ENCODE measurements at places on chromosomes 13 and 19. TPM values are rescaled to one million over a fixed set of nuclear protein-coding genes. Genes with fewer than 3 reads are reported as not detected.

The RB1 gene
- total RNA-seq = 58.1 TPM

DNA sequence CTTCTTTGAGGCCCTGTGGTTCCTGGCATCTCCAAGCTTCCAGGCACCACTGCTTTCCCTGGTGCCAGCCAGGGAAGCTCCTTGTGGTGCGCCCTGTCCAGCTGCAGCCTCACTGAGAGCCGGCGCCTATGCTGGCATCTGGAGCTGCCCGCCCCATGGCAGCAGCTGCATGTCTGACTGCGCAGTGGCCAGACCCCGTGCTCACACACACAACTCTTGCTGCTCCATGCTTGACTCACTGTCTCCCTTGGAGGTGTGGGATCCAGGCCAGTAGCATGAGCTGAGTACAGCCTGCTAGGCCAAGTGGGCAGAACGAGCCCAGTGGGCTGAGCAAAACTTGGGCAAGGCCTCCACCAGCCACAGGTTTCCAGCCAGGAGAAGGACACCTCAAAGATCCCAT lies 11.5 kb upstream of the SUPT20H start:
- DNase-seq = peak; percentile 82

DNA sequence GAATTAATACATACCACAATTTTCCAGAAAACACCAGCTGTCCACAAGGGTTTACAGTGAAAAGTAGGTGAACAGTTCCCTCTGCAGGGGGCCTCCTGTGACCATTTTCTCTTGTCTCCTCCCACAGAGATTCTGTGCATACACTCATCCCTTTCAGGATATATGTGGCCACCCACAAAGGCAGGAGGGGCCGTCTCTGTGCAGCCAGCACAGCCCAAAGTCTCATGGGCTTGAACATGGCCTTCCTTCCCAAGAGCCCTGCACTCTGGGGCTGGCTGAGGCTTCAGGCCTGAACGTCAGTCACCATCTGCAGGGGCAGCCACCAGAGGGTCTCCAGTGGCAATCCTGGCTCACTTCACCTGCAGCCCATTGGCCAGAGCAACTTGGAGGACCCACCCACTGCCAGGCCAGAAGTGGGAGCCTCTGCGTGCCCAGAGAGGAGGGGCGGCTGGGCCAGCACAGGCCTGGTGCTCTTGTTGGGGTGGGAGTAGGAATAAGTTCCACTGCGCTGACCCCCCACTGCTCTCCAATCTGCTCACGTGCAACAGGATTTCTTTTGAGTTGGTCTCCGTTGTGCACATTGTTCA lies 25.1 kb downstream of the TMEM161A start:
- peak; percentile 29 for DNase-seq

DNA sequence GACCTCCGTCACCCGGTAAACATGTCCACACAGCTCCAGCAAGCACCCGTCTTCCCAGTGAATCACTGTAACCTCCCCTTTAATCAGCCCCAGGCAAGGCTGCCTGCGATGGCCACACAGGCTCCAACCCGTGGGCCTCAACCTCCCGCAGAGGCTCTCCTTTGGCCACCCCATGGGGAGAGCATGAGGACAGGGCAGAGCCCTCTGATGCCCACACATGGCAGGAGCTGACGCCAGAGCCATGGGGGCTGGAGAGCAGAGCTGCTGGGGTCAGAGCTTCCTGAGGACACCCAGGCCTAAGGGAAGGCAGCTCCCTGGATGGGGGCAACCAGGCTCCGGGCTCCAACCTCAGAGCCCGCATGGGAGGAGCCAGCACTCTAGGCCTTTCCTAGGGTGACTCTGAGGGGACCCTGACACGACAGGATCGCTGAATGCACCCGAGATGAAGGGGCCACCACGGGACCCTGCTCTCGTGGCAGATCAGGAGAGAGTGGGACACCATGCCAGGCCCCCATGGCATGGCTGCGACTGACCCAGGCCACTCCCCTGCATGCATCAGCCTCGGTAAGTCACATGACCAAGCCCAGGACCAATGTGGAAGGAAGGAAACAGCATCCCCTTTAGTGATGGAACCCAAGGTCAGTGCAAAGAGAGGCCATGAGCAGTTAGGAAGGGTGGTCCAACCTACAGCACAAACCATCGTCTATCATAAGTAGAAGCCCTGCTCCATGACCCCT lies 9.0 kb upstream of the CEACAM5 start:
- no peak for DNase-seq

GRCh38 chr13:60329221-60329923 lies 67.6 kb upstream of the TDRD3 start:
- peak; percentile 21 for DNase-seq

DNA sequence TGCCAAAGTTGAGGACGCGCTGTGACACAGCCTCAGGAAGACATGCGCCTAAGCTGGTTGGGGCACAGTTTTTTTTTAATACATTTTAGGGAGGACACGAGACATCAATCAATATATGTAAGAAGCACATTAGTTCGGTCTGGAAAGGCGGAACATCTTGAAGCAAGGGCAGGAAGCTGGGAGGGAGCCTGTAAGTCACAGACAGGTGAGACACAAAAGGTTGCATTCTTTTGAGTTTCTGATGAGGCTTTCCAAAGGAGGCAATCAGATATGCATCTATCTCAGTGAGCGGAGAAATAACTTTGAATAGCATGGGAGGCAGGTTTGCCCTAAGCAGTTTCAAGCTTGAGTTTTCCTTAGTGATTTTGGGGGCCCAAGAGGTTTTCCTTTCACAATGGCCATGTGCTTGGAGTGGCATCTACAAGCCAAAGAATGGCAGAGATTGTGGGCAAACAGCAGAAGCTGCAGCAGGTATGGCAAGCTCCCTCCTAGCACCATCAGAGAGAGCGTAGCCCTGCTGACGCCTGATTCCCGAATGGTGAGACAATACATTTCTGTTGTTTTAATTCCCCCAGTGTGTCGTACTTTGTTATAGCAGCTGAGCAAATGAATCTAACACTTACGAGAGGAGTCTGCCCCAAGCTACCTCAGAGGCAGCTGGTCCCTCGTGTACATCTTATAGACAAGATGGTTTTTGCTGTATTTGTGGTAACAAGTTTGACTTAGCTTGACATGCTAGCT lies 99.5 kb upstream of the TMTC4 start:
- no peak for DNase-seq

Data from myocyte (in vitro differentiated cells).